Mesothelial cell of epicardium (in vitro differentiated cells): ENCODE measurements at places on chromosomes 6 and 20. TPM values are rescaled to one million over a fixed set of nuclear protein-coding genes. Genes with fewer than 3 reads are reported as not detected.

DNA sequence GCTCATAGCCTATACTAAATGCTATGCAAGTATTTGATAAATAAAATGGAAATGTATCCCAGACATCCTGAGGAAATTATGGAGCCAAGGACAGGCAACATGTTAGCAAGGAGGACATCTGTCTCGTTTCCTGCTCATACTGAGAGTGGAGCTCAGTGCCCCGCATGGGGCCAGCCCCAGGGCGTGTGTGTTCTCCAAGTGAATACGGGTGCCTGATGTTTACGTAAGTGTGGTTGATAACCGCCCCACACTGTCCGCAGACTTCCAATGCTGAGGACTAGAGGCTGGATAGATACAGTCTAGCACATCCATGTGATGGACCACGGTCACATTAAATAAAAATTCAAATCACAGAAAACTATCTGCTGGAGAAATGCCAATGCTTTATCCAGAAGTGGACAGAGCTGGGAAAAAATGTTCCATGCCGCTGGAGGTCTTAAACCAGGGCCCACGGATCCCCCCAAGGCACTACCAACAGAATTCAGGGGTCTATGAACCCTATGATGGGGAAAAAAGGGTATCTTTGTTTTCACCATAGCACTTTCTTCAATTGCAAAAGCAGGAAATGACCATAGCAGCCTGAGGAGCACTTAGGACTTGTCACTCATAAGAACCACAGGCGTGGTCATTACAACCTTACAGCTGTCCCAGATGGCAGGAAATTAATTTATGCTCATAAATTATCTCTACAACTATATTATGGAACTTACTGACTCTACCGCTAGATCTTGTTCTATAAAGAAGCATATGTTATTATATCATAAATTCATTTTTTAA is 24.9 kb downstream of the TGM2 start:
- DNase-seq = no peak

Gene HLA-DQB2
- not detected in 3 replicates for total RNA-seq

- DNase-seq = no peak
These were observed 29.4 kb downstream of the PRR18 start for GRCh38 chr6:166278579-166279392.

Gene YTHDF1
- total RNA-seq = 49.3 to 52.9 TPM (median 50.1 TPM) in 3 replicates

Gene TULP1
- 17.5 to 17.7 TPM (median 17.6 TPM) in 3 replicates for total RNA-seq

- DNase-seq = no peak
These were observed 25.0 kb downstream of the LRRN4 start for GRCh38 chr20:6028818-6029217.

DNA sequence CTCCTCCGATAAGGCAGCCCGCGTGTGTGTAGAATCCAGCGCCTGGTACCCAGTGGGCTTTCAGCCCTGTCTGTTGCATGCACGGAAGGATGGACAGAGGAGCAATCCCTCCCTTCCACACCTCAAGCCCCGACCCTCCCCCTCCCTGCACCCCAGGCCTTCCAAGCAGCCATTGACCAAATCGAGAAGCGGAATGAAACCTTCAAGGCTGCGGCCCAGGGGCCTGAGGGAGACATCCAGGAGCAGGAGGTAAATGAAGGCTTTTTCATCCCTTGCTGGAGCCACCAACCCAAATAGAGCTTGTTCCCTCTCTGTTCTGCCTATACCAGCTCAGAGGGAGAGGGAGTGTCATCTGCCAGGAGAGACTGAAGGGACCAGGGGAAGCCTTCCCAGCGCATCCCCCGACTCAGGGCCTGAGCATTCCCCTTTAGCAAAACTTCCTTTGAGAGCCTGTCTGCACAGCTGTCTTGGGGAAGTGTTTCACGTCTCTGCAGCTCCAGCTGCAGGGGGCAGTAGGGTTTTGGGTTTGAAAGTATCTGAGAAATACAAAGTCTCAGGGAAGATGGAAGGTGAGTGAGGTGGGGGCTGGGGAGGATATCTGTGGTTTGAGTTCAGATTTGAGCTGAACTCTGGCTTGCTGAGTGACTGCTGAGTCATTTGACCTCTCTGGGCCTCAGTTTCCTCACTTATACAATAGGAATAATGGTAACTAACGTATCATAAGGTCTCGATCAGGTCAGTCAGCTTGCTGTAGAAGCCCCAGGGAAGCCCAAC is 16.1 kb downstream of the FGD2 start:
- DNase-seq = no peak

Gene RSPO4
- total RNA-seq = 7.5 to 9.5 TPM (median 8.9 TPM) in 3 replicates

Gene ZNF341
- 5.3 to 5.4 TPM (median 5.4 TPM) in 3 replicates for total RNA-seq

DNA sequence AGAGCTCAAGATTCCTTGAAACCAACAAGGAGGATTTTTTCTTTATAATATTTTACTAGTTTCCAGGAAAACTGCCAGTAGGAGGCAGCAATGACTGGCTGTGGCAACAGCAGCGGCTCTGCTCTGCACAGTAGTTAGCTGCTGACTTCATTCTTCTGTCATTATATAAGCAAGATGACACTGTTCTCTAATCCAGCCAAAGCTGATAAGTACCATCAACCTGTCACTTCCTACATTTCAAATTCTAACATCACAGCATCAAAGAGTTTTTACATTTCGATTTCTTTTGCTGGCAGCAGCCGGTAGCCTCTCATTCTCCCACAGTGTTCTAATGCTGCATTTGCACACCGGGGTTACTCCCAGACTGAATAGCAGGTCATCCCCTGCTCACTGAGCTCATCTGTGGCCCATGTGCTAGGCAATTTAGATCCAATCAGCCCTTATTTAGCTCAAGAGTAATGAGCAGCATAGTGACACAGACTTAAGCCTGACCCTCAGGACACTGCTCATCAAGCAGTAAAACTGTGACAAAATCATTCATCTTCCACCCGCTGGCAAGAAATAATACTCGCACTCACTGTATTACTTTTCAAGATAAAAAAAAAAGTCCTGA is 67.8 kb downstream of the MMS22L start:
- DNase-seq = no peak

Gene PRDM1
- 1.5 to 2.3 TPM (median 1.9 TPM) in 3 replicates for total RNA-seq

Gene FERMT1
- 21.9 to 24.7 TPM (median 22.4 TPM) in 3 replicates for total RNA-seq

Gene NKAIN2
- 0.13 to 1.6 TPM (median 0.20 TPM) in 3 replicates for total RNA-seq

- no peak for DNase-seq
These were observed 205.1 kb downstream of the LY86 start for GRCh38 chr6:6793388-6794250.

GRCh38 chr6:46979206-46979605 is 57.5 kb upstream of the ADGRF5 start:
- DNase-seq = no peak

DNA sequence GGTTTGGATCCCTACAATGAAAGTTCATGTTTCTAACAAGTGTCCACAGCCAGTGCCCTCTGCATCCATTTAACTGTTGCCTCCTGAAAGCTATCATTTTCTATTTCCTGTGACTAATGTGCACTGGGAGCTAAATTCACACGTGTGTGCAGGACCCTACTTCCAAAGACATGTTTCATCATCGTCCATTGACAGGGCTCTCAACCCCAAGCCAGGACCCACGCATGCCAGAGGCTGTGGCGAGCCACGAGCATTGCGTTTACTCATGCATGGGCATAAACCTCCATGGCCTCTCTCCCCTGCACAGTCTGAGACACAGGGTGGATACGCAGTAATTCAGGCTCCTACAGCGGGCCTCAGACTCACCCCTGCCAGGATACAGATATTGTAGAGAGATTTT is 153.2 kb downstream of the MAFB start:
- DNase-seq = no peak

Gene PI16
- not detected in 3 replicates for total RNA-seq

Gene MANEA
- total RNA-seq = 17.4 to 17.8 TPM (median 17.8 TPM) in 3 replicates
